ENCODE measurements at places on chromosomes 3 and 15.

- DNase-seq: no peak
Observed at GRCh38 chr3:57966829-57967228, 41.4 kb upstream of the FLNB start.

DNA sequence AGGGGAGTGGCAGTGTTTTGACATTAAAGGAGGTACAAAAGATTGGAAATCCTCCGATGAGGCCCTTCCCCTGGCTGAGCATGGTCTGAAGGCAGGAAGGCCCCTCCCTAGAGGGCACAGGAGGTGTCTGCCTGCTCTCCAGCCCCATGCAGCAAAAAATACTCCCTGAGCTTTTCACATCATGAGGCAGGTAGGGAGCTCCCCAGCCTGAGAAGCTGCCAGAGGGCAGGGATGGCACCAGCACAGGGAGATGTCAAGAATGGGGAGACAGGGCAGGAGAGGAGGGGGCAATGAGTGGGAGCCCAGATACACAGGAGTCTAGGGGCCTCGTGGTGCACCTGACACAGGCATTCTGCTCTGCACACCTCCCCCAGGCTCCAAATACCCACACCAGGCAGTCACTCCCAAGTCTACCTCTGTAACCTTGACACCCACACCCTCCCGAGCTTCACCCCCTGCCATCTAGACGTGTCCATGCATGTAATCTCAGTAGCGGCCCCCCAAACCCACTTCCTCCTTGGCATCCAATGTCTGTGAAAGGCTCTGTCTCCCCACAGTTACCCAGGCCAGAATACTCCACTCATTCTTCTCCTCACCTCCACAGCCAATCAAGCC, 22.9 kb downstream of the GRAMD2A start:
- DNase-seq: no peak

DNA sequence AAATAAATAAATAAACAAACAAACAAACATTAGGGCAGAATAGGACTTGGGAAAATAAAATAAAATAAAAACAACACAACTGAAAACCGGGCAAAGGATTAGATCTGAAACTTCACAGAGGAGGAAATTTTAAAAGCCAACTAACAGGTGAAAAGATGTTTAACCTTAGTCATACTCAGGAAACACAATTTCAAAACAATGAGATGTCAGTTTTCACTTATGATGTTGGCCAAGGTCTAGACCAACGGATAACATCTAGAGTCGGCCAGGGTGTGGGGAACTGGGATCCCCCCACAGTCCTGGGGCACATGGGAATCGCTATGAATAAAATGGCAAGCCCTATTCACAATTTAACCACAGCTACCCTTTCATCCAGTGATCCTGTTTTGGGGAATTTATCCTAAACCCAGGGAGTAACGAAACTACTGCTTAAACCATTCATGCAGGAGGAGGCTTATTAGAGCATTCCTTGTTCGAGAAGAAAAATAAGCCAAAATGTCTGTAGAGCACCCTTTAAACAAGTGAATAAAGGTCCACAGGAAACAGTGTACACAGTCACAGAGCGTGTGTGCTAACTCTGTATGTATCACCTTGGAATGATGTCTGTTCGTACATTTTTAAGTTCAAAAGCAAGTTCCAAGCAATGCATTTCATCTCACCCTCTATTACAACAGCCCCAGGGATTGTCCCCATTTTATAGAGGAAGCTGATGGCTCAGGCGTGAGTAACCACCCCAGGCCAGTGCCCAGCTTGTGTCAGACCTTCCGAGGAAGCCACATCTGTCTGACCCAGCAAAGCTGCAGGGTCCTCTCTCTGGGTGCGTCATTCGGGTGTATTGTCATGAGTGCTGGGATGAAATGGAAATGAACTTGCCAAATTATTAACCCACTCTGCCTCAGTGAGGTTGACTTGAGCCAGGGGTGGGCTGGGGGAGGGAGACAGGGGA, 6.3 kb upstream of the ANPEP start:
- no peak for DNase-seq

GRCh38 chr3:129632977-129633376, 26.5 kb upstream of the PLXND1 start:
- DNase-seq: no peak

DNA sequence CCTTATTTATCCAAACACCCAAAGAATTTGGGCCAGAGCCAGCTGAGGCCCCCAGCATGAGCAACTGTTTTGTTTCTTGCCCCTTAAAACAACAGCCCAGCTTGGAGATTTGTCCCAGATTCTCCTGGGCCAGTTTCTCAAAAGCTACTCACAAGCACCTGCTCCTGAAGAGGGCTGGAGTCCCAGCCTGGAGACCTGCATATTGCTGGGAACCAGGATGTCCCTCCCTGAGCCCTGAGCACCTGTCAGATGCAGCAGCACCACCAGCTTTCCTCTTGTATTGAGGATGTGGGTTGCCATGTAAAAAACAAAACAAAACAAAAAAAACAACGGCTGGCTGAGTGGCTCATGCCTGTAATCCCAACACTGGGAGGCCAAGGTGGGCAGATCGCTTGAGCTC, 7.0 kb upstream of the RFT1 start:
- DNase-seq: no peak

- peak; percentile 56 for DNase-seq
Observed at GRCh38 chr15:80822676-80823075, 43.5 kb downstream of the CEMIP start.

DNA sequence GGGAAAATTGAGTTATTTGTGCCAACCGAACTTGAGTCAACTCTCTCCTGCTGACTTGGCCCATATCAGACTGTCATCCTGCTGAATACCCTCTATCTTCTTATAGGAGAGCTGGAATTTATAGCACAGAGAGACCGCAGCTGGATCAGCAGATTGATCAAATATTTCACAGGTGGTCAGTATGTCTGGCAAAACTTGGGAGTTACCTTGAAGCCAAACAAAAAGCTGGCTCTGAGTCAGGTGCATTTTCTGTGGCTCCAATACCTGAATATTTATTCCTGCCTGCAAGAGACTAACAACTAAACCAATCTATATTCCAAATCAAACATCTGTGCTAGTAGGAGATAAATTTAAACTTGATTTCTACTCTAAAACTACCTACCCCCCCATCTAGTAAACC, 752.1 kb upstream of the ALCAM start:
- DNase-seq: no peak

DNA sequence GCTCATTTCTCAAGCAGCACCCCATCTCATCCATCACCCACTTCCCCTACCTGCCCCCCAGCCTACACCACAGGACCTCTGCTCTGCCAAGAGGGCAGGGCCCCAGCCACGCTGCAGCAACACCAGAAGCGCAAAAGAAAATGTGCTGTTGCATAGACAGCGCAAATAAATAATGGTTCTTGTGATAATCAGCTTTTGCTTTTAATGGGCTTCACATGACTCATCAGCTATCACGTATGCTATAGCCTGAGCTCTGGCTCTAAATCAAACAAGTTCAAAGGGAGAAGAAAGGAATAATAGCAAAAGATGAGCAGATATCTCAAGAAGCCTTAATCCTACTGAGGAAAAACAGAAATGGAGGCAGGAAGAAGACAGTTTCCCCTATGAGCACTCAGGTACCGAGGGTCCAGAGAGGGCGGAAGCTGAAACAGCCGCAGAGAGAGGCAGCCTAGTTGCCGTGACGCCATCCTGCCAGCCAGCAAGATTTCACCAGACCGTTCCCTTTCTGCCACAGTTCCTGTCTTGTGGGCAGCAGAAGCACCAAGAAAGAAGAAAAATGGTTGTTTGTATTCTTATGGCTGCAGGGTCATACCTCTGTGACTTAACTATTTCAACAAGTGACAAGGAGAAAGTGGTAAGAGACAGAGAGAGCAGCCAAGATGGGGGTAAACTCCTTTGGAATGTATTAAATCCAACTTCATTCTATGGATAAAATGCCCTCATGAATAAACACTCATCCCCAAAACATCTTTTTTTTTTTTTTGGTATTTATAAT, 22.0 kb downstream of the RAB27A start:
- DNase-seq: no peak

DNA sequence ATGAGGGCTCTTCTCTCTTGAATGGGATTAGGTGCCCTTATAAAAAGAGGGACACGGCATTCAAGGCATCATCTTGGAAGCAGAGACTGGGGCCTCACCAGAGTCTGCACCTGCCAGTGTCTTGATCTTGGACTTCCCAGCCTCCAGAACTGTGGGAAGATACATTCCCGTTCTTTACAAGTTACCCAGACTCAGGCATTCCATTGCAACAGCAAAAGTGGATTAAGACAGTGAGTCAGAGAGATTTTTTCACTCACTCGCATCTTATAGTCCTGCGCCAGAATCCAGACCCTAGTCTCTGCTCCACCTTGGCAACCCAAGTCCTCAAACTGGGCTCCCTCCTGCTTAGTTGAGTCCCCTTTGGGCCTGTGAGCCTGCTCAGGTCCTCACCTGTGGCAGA, 2.7 kb downstream of the LCTL start:
- no peak for DNase-seq

DNA sequence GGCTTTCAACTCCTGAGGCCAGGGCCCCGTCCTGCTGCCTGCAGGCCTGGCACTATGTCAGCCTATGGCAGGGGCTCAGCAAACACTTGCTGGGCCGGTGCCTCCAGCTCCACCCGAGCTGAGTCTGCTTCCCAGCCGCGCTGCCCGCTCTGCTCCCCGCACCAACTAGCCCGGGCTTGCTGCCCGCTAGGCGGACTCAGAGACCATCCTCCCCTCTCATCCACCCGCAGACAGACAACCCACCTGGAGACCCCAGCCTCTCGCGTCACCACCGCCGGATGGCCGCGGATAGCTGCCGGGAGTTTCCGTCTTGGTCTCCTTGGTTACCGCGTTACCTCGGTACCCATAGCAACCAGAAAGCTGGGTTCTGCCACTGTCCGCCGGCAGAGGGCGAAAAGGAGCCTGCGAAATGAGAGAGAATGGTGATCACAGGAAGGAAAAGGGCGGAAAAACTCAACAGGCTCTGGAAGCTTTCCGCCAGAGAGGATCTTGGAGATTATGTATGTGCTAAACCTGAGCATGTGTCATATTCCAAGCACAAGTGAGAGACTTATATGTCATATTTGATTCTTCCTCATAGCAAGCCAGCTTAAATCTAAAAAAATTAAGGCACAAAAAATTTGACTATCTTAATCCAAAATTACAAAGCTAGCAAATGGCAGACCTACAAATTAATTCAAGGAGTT, at the start of gene ZBBX:
ZBBX (minus strand) TSS at position 294 of the 686 bp plus-strand sequence. CDS start 7,396 bp downstream, outside the sequence.
- peak; percentile 83 for DNase-seq

DNA sequence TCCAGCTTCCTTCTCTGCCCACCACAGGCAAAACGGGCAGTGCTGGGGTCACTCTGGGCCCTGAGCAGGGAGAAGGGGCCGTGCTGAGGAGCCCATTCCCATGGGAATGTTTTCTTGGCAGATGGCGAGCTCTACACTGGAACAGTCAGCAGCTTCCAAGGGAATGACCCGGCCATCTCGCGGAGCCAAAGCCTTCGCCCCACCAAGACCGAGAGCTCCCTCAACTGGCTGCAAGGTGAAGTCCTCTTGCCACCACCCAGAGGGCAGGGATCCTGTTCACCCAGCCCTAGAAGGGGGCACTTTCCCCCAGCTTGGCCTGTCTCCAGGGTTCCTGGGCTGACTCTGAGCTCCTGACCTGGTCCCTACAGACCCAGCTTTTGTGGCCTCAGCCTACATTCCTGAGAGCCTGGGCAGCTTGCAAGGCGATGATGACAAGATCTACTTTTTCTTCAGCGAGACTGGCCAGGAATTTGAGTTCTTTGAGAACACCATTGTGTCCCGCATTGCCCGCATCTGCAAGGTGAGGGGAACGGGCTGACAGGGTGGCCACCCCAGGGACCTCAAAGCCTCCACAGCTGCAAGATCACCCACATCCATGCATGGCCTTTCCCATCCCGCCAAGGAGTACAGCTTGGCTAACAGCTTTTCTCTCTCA, 12.4 kb downstream of the CIB1 start:
- DNase-seq: peak; percentile 18

GRCh38 chr3:171278299-171278590, 182.0 kb downstream of the TNIK start:
- DNase-seq: no peak

- no peak for DNase-seq
Observed at GRCh38 chr3:135166266-135166825, 371.3 kb downstream of the EPHB1 start.

DNA sequence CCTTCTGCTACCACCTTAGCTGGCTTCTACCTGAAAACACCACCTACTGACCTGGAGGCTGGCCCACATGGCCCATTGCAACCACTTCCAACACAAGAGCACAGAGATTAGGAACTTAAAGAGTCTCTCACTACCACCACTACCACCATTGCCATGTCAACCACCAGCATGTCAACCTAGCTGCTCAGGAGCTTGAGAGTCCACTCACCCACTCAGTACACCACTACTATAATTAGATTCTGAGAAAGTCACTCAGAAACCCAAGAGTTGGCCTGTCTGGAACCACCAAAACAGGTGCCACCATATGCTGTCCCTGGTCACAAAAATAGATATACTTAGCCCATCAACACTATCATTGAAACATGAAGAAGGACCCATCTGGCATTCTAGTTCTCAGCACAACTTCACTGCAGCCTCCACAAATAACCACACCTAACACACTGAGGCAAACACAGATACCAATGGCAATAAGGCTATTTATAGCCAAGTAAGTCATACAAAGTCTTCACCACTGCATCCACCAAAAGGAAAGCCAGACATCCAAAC, 806.7 kb upstream of the EPHA6 start:
- DNase-seq: no peak

DNA sequence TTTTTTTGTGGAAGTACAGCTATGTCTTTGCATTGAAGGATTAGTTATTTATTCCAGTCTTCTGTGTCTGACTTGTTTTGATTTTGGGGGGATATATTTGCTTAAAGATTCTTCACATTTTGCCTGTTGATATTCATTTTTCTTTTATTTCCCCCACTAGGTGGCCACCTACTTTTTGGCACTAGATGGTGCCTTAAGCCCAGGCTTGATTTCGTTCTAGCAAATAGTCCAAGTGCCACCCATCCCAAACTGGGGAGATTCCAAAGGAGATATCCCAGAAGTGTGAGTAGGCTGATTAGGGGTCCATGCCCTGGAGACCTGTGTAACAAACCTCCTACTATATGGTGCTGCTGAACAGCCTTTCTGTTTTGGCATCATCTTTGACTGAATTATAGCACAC, 80.0 kb upstream of the SPATA16 start:
- no peak for DNase-seq
